HFFc6 (cell line): ENCODE measurements at places on chromosomes 7 and 10. TPM values are rescaled to one million over a fixed set of nuclear protein-coding genes. Genes with fewer than 3 reads are reported as not detected.

Gene SPDYE6
- total RNA-seq: not detected in 3 replicates

Gene ZNF425
- 1.9 to 3.2 TPM (median 2.9 TPM) in 3 replicates for total RNA-seq

Gene LRRN3
- 12.8 to 37.0 TPM (median 17.7 TPM) in 3 replicates for total RNA-seq

Gene PKD2L1
- total RNA-seq: not detected in 3 replicates

Gene PUS7
- total RNA-seq: 13.7 and 17.5 TPM in 2 replicates

Gene SLC26A5
- not detected in 3 replicates for total RNA-seq

Gene GDF10
- not detected in 3 replicates for total RNA-seq

Gene WDFY4
- not detected in 2 replicates for total RNA-seq

Gene TECPR1
- total RNA-seq: 28.4 to 31.0 TPM (median 29.3 TPM) in 3 replicates

Gene AZGP1
- not detected in 3 replicates for total RNA-seq

Gene ACSM6
- not detected in 3 replicates for total RNA-seq

DNA sequence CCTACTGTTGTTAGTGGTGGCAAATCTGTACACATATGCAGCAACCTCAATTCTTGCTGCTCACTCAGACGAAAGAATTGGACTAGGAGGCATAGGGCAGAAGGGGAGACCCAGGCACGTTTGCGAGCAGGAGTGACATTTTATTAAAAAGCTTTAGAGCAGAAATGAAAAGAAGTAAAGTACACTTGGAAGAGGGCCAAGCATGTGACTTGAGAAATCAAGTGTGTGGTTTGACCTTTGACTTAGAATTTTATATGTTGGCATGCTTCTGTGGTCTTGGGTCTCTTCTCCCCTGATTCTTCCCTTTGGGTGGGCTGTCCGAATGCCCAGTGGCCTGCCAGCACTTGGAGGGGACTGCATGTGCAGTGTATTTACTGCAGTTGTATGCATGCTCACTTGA lies 205.5 kb upstream of the SEMA3D start:
- DNase-seq: no peak

DNA sequence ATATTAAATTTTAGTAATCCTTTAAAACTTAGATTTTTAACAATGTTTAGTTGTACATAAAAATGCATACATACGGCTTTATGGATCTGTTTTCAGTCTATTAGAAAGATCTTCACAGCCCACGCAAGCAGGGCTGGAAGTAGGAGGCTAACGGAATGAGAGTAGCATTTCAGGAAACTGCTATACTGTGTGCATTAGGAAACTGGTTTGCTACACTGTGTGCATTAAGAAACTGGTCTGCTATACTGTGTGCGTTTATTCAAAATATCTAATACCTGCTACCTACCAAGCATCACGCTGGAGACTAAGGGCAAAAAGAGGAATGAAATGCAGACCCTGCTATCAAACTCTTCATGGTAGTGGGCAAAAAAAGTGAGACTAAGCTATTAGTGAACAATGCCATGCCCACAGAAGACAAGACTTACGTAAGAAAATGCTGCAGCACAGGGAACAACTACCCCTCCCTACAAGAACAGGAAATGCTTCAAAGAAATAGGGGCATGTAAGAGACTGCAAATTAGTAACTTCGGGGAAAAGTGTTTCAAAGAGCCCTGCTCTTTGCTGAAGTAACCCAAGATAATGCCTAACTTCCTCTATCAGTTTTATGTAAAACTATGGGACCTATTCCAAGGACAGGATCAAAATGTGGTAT lies 11.3 kb downstream of the RAB11FIP2 start:
- DNase-seq: no peak

DNA sequence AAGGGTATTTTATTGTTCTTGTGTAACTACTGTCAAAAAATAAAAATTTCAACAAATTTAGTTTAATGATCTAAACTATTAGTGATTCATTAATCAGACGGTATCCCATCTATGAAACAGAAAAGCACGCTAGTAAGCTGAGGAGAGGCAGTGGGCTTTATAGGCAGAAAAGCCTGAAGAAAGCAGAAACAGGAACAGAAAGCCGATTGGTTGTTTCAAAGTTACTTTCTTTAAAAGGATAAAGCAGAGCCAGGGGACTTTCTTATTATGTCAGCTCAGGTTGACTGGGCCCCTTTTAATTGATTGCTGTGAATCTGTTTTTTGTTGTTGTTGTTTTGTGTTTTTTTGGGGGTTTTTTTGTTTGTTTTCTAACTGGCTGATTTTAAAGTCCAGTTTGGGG lies 105.5 kb downstream of the TES start:
- no peak for DNase-seq

- DNase-seq: no peak
These were observed 12.7 kb downstream of the ZNF438 start for GRCh38 chr10:31018962-31019361.

DNA sequence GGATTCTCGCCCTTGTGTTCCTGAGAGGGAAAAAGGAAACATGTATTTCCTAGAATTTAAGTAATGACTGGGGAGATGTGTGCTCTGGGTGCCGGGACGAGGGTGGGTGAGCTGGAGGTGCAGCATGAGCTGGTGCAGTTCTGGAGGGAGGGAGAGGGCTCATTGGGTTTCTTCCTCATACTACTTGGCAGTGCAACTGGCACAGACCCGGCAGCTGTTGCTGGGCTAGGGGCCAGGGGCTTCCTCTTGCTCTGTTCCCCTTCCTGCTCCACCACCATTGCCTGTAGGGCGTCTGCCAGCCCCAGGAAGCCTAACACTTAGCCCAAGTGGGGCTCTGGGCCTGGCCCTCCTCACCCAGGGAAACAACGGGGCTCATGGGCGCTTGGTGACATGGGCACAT lies 5.9 kb downstream of the RET start:
- no peak for DNase-seq

DNA sequence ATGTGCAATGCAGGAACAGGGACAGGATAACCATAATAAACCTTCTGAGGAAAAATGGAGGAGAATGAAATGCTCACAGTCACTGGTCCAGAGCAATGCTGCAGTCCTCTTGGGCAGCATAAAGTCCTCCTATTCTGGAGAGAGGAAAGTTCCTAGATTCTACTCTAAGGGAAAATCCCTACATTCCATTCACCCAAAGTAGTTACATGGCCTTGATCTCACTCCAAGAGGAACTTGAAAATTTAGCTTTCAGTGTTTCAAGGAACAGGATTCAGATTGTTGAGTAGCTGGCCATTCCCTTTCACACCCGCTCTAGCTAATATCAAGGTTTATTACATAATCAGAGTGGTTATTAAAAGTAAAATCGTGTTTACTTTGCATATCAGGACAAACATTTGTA lies 168.3 kb downstream of the CHRM2 start:
- DNase-seq: no peak

GRCh38 chr10:88108115-88108610 lies 244.7 kb downstream of the PTEN start:
- DNase-seq: no peak

GRCh38 chr10:33125522-33126517 lies 167.8 kb upstream of the ITGB1 start:
- DNase-seq: no peak

- DNase-seq: peak; percentile 95
These were observed 373.5 kb downstream of the RPS24 start for GRCh38 chr10:78407009-78407711.

- no peak for DNase-seq
These were observed 119.3 kb upstream of the PTN start for GRCh38 chr7:137462847-137463246.

DNA sequence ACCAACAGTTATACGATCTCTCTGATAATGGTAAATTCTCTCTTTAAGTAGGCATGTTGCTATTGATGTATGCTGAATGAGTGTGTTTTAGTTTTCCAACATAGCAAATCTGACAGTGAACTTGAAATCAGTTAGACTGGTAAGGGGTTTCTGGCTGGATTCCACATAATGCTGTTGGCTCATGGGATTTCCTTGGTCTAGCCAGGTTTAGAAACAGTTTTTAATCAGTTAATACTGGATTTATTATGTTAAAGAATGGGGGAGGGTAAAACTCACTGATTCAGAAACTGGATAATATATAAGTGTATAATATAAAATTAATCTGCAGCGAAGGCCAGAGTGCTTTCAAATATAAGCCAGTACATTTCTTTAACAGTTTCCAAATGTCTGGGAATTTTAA lies 55.6 kb downstream of the PCDH15 start:
- DNase-seq: no peak

DNA sequence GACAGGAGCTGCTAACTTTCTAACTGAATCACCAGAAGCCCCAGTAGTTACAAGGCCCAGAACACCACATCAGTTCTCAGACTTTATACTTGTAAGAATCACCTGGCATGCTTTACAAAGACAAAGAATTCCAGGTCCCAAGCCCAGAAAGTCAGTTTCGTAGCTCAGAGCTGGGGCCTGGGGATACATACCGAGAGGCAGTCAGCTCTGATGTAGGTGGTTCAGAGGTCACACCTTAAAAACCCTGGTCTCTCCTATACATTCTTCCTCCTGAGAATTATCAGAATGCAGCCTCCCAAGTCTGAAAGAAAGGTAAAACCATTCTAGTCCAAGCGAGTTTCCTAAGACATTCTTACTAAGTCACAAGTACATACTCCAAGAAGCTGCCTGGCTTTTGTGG lies 2.3 kb downstream of the GRB10 start:
- no peak for DNase-seq

DNA sequence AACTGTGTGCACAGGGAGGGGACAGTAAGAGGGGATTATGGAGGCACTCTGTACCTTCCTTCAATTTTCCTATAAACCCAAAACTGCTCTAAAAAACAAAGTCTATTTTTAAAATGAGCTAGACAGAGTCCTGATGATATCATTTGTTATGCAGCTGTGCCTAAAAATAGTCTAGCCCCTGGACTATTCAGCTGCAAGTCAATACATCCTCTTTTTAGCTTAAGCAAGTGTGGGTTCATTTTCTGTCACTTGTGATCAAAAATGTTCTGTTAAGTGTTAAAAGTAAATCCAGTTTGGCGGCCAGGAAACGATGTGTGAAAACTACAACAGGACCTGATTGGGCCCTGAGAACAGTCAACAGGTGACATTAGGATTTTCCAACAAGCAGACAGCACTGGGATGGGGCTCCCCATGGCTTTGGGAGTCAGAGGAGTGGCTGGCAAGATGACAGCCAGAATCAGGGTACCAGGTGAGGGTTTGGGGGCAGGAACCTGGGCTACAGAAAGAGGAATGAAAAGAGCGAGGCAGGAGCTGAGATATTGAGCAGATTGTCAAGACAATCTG lies 33.9 kb downstream of the FAM107B start:
- DNase-seq: no peak

- DNase-seq: no peak
These were observed 34.9 kb downstream of the BAIAP2L1 start for GRCh38 chr7:98365863-98366561.

GRCh38 chr7:105210721-105211205 lies 178.0 kb downstream of the SRPK2 start:
- DNase-seq: no peak

DNA sequence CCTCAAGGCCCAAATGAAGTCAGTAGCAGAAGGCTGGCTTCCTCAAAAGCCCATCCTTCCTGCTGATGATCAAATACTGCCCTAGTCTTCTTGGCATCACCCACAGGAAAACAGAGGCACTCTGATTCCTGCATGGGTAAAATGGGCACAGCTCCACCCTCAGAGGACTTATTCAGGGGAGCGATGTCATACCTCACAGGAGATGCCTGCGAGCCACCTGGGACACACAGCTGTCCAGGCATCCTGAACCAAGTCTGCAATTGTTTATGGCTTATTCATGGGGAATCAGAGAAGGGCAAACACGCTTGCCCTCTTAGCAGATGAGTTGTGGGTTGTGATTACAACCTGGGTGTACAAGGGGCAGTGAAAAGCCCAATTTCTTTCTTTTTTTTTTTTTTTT lies 22.0 kb upstream of the LMTK2 start:
- no peak for DNase-seq

- DNase-seq: no peak
These were observed 58.9 kb downstream of the ABI1 start for GRCh38 chr10:26801831-26802230.

- DNase-seq: no peak
These were observed 14.2 kb upstream of the ACTA2 start for GRCh38 chr10:88966797-88967196.

- DNase-seq: no peak
These were observed 79.7 kb downstream of the ALOX5 start for GRCh38 chr10:45453639-45454255.

DNA sequence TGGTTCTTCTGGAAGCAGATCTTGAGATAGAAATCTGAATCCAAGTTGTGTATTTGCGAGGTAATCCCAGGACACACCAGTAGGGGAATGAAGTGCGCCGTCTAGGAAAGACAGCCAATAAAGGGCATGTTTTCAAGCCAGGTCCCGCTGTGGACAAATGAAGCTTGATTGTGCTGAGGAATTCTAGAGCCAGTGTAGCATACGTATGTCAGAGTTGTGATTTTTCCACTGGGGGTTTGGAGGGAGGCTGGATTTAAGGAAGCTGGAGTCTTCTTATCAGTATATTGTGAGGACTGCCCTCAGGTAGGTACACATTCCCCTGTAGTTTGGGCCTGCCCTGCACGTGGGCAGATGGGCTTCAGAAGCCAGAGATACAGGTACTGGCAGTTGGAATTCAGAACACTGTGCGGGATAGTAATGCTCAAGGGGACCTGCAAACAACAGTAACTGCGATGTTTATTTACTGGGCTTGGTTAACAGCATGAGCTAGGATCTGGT lies 50.9 kb downstream of the GALNT11 start:
- DNase-seq: no peak

GRCh38 chr10:27687743-27688142 lies 57.9 kb downstream of the MKX start:
- DNase-seq: no peak

DNA sequence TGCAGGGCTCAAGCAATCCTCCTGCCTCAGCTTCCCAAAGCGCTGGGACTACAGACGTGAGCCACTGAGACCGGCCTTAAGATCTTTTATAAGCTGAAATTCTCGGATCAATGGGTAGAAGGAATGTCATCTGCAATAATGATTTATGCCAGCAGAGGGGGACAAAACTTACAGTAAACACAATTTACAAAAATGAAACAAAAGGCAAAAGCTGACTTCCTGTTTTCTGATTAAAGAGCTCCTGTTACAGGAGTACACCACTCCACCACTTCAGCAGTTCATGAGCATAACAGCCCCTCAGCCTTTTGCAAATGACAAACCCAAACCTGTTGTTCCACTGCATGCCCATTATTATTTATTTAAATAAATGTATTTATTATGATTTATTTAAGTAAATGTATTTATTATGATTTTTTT lies 88.5 kb upstream of the ATP6V0A4 start:
- DNase-seq: peak; percentile 66

DNA sequence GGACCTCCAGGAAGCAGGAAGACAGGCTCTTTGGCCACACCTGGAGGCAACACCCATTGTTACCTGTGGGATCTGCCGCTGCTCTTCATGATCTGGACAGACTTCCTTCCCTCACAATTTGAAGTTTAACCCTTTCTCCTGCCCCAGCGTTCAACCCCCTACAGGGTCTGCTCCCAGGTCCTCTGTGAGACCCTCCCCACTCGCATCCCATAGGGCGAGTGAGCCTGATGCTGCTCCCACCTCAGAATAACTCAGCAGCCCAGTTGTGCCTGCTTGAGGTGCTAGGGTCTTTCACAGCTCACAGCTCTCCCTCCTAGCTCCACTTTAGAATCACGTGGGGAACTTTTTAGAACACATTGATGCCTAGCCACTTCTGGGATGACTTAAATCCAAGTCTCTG lies 61.8 kb upstream of the C10orf90 start:
- no peak for DNase-seq
